ENCODE measurements at places on chromosomes 12 and 14.
A peak's percentile ranks its signal among the peaks of the same experiment; 100 is the strongest.

DNA sequence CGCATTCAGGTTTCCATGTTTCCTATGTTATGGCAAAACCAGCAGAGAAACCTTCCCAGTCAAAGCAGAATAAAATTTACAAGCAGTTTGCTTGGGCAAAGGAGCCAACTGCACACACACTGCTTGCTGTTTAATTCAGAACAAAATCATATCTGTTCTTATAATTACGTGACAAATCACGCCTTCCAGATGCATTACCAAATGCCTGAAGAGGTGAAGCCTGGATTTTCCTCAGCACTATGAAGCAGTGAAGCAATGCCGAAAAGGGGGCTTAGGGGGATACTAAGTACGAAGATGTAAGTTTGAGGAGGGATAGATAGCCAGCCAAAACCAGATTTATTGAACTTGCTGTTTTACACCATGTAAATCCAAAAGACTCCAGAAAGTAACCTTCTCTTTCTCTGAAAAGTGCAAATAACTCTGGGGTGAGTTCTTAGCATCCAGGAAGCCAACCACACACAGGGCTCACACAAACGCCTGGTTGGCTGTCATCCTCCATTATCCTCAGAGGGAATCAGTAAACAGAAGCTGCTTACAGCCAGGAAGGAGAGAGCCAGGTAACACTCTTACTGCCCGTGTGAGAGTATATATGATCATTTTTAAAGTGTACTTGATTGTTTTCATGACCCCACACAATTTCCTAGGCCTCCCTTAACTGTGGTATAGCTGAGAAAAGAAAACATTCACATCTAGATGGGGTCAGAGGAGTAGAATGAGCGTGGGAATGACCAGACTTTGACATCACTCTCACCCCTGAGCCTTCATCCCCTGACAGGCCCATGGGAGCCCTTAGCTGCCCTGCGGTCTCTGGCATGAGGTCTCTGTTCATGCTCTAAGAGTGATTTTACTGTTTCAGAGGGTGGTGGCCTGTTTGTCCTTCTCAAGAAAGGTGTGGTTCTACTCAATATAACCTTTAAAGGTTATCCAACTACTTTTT, 442.5 kb downstream of the EGLN3 start:
- no peak for DNase-seq

DNA sequence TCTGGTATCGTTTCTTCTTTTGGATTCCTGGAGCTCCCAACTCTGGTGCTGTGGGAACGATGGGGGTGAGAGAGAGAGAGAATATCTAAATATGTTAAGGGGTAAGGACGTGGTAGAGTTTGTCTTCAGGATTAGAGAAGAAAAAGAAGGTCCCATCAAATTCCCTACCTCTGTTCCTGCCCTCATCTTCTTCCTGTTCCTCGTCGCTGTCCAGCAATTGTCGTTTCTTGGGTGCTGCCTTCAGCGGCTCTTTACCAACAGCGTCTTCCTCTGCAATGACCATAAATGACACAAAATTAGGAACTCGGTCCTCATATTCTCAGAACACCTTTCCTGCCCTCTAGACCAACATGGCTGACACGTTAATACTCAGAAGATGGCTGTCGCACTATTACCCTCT, 31.5 kb downstream of the TIMELESS start:
- DNase-seq: no peak

DNA sequence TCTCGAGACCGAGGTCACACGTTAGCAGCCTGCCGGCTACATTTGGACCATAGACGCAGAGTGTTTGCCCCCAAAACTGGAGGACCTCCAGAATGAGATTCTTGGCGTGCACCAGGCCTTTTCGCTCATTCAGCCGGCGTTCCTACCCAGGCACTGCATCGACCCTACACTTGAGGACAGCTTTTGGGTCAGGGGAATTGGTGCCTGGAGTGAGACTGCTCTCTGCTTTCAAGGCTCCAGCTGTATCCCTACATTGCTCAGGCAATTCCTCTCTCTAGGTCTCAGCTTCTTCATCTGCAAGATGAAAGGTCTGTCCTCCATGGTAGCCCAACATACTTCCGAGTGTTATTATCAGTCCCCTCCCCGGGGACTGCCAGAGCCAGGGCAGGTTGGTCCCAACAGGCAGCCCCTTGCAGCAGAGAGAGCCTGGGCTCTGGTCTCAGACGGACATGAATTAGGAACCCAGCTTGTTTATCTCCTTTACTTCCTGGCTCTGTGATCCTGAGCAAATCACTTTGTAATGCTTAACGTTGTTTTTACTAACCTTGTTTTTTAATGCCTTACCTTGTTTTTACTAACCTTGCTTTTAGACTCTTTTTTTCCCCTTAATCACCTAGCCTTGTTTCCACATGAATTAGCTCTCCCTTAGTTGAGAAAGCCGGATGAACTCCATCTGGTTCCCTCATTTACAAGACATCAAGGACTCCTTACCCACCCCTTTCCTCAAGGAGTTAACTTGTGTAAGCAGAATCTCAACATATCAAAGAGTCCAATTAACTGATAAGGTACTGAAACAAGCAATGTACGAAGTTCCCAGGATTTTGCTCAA, 892 bp downstream of the TCHP start:
- DNase-seq: peak; percentile 29

GRCh38 chr12:19520646-19521415, 81.5 kb downstream of the AEBP2 start:
- DNase-seq: no peak

DNA sequence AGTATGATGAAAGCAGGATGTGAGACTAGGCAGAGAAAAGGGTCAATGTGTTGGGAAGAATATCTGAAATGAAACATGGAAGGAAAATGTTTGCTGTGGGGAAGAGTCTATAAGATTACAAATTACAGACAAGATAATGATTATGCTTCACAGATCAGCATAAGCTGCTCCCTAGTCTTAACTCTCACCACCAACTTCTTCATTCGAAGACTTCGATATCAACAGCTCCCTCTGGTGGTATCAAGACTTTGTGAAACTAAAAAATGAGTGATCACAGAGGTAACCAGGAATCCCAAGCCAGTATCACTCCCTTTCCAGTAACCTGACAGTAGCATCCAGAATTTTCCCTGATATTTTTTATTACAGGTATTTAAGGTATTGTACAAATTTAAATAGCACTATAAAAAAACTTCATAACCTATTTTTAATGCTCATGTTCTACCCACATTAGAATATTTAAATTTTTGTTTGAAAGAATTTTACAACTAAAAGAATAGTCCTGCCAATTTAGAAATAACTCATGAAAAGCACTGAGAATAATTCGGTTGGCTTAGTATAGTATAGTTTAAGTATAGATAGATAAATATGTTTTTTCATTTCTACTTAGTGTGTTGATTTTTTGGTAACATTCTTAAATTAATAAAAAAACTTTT, 84.4 kb downstream of the C2CD5 start:
- DNase-seq: peak; percentile 74

- no peak for DNase-seq
Measured at GRCh38 chr12:126397071-126397581, 1331.9 kb downstream of the AACS start.

- DNase-seq: no peak
Measured at GRCh38 chr14:100731846-100732765, 5.4 kb downstream of the DLK1 start.

DNA sequence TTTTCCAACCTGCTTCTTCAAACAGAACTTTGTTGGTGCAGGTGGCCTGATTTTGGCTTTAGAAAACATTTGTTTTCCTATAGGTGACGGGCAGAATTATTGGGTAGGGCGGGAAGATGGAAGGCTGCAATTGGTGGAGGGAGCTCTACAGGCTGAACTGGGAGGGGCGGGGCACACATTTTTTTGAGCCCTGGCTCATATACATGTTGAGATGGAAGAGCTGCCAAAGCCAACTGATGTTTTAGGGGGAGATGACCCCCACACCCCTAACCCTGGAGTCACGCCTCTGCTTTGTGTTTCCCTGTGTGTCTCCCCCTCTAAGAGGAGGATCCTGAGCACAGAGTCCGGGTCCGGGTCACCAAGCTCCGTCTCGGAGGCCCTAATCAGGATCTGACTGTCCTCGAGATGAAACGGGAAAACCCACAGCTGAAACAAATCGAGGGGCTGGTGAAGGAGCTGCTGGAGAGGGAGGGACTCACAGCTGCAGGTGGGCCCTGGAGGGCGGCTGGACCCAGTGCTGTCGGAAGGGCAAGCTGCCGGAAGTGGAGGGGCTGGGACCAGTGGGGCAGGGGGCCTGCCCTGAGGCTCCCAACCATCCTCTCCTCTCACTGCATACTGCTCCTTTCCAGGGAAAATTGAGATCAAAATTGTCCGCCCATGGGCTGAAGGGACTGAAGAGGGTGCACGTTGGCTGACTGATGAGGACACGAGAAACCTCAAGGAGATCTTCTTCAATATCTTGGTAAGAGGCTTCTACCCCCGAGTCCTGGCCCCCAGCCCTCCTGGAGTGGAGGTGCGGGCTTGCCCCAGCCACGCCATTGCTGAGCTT, 18.6 kb downstream of the AGAP2 start:
- DNase-seq: no peak

DNA sequence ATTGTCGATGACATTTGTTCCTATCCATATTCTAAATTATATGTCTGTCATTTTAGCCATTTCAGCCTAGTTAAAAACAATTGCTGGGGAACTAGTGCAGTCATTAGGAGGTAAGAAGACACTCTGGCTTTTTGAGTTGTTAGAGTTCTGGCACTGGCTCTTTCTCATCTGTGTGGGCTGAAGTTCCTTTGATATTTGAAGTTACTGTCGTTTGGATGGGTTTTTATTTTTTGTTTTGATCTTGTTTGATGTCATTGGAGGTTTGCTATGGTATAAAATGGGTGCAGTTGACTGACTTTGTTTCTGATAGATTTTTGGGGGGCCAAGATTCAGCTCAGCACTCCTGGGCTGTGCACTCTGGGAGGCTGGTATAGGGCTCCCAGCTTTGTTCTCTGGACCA, 20.7 kb upstream of the CD69 start:
- DNase-seq: no peak

DNA sequence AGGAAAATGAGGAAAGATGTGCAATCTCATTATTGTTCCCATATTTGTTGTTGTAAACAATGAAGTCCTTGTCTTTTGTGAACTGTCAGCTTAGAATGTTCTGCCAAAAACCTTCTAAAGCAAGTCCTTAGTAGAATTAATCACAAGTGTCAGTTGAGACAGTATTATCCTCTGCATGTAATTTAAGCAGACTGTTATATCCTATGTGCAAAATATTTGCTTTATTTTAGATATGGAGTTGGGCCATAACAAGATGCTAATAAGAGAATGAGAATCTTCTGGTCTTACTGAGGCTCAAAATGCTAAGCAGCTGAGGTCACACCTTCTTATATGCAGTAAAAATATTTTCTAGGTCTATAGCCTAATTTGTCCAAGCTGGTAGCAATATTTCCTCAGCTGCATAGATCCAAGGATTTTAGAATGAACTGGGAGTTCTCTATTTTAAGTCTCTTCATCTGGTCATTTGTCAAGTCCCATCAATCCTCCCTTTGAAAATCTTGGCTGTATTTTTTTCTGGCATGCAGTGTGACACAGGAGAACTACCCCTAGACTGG, 222.3 kb upstream of the NAV3 start:
- DNase-seq: no peak

DNA sequence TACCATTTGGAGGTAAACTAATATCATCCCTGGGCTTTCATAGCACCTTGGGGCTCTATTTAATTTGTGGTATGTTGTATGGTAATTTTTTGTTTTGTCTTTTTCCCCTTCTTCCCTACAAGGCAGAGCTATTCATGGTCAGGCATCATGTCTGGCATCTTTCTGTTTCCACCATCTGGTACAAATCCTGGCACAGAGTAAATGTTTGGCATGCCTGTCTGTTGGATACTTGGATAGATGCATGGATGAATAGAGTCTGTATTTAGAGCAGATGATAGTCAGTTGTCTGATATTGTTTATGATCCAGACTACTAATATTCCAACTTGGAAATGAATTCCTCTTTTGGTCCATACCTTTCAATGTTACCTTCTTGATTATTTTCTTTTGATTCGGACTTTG, 139.8 kb downstream of the NEDD1 start:
- no peak for DNase-seq

GRCh38 chr14:65333943-65334687, 78.4 kb upstream of the FUT8 start:
- DNase-seq: no peak

DNA sequence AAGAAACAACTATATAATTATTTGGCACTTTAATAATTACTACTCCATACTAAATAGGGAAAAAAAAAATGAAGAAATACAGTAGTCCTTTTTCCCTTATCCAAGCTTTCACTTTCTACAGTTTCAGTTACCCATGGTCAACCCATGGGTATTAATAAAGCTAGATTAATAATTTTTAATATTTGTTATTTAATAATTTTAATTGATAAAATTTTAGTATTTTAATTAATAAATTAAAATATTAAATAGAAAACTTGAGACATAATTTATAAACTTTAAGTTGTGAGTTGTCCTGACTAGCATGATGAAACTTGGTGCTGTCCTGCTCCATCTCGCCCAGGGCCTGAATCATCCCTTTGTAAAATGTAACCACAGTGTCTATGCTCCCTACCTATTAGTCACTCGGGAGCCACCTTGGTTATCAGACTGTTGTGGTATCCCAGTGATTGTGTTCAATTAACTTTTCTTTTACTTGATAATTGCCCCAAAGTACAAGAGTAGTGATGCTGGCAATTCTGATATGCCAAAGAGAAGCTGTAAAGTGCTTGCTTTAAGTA, 71.8 kb downstream of the PAWR start:
- no peak for DNase-seq

DNA sequence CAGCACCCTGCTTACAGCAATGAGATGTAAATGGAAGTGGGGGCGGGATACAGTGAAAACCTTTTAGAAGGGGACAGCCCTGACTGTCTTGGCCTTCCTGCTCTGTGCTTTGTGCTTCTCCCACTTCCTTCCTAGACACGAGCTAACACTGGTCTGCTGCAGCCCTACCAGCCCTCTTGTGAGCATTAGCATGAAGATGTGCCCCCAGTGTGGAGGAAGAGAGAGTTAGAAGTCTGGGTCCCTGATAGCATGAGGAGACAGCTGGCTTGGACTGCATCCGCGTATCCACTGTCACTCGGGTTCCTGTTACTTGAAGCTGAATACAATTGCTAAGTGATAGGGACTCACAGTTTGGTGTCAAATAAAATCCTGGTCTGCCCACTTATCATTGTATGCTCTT, 248.1 kb upstream of the SOX5 start:
- no peak for DNase-seq

DNA sequence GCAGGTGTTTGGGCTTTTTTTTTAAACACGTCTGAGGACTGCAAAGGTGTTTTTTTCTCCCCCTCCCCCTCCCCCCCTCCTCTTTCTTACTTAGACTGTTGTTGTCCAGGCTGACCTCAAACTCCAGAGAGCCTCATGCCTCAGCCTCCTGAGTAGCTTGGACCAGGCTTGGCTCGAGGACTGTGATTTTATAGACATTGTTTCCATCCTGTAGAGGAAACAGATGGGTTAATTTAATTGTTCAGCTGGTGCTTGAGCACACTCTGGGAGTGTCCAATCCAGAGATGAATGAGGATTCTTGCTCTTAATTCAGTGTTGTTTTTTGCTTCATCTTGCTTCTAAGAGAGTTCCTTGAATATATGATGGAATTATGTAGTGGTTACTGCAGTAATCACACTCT, 42.1 kb downstream of the RASSF3 start:
- no peak for DNase-seq

DNA sequence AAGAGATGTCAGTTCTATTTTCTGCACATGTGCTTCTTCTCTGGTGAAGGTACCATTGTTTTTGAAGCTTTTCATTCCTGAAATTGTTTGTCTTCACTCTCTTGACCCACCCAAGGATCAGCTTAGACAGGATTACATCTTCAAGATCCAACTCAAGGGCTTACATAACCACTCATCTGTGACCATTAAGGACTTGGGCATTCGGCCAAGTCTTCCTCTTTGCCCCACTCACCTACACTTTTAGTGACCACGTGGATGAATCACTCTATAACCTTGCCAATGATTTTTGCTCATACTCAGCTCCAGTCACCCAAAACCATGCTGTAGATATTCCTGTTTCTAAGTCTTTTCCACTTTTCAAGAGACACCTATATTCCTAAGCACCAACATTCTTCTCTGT, 36.5 kb upstream of the SSTR1 start:
- no peak for DNase-seq
